ENCODE measurements at places on chromosomes 2 and 18.

GRCh38 chr2:62477573-62477972 lies 28.4 kb downstream of the TMEM17 start:
- DNase-seq: no peak

DNA sequence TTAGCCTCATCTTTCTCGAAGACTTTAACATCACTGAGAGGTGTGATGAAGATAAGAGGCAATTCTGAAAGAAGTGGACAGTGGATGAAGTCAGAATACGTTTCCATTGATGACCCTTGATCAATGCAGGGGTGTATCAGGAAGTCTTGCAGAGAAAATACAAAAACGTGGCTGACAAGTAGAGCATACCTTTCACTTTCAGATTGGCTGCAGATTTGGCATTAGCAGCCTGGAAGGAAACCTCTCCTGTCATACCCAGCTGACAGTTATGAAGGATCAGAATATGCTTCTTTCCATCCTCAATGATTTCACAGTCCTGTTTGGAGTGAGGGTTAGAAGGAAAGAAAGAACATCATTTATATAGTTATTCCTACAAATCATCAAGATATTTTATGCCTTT lies 152.5 kb downstream of the PLEKHA3 start:
- no peak for DNase-seq

DNA sequence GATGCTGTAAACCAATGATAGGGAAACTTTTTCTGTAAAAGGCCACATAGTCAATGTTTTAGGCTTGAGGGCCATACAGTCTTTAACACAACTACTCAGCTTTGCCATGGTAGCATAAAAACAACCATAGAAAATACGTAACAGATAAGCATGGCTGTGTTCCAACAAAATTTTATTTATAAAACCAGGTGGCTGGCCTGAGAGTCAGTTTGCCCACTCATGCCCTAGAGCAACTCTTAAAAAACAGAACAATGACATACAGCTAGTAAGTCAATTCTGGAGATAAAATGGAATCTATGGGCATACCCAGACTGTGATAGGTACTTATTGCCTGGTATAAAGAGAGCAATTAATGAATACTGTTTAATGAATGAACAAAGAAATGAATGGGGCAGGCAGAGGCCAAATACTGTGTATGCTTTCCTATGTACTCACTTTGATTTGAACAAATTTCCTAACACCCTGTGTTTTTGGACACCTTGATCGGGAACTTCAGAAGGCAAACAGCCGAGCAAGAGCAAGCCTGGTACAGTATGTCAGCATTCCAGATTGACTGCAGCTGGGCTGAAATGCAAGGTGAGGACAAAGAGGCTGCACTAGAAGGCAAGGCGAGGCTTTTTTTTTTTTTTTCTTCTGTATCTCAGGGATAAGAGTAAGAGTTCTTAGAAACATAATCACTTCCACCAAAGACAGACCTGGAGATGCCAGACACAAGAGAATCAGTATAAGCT lies 315.3 kb downstream of the CLIP4 start:
- no peak for DNase-seq

DNA sequence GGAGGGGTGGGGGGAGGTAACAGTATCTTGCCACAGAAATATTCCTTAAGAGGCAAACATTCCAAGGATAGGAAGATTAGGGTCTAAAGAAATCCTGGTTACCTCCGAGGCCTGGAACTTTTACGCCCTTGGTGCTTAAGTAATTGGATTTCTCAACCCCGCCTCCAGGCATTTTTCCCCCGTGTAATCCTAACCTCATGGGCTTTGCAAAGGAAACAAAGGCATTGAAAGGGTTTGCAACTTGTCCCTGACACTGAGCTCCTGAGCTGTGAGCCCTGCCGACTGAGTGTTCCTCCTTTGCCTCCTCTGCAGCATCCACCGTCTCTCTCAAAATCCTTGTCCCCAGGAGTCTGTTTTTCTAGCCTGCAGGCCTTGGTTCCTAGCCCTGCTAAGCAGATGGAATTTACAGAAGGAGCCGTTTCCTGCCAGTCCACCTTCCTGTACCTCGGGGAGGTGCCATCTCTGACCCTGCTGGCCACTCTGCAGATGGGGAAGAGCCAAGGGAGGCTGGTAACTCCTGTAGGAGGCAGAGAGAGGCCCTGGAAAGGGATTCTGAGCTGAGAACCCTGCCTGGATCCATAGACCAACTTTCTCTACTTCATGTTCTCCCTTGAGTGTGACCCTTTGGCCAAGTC lies 24.2 kb downstream of the TET3 start:
- no peak for DNase-seq

GRCh38 chr18:29250259-29250658 lies 1073.3 kb upstream of the CDH2 start:
- no peak for DNase-seq

DNA sequence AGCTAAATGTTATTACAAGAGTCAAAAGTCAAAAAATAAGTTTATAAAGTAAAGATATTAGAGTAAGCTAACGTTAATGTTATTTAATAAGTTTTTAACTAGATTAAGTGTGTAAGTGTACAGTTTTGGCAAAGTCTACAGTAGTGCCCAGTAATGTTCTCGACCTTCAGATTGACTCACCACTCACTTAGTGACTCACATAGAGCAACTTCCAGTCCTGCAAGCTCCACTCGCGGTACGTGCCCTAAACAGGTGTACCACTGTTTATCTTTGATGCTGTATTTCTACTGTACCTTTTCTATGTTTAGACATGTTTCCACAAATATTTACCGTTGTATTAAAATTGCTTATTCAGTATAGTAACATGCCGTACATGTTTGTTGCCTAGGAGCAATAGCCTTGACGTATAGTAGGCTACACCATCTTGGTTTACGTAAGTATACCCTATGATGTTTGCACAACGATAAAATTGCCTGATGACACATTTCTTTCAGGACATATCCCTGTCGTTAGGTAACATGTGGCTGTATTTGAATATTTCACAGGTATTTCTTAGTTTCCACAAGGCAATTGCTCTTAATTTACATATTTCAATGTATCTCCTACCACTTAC lies 1641.9 kb upstream of the PIK3C3 start:
- DNase-seq: no peak

DNA sequence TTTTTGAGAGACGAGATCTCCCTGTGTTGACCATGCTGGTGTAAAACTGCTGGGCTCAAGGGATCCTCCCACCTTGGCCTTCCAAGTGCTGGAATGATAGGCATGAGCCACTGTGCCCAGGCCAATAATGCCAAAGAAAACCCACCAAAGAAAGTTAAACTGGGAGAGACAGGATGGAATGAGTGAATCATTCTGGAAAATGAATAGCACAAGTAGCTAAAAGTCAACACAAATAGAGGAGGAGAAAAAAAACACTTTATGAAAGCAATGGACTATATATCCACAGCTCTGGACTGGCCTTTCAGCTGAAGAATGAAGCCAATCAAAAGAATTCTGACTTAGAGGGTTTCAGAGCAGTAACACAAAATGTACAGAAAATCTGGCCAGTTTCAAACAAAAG lies 23.9 kb downstream of the IAH1 start:
- no peak for DNase-seq

GRCh38 chr2:179814050-179814449 lies 47.4 kb downstream of the ZNF385B start:
- DNase-seq: no peak

- DNase-seq: no peak
These were observed 20.2 kb upstream of the DARS1 start for GRCh38 chr2:136005462-136006196.

GRCh38 chr2:128234613-128235012 lies 84.1 kb downstream of the HS6ST1 start:
- no peak for DNase-seq

GRCh38 chr2:75559680-75560021 lies 1.1 kb downstream of the EVA1A start:
- no peak for DNase-seq

DNA sequence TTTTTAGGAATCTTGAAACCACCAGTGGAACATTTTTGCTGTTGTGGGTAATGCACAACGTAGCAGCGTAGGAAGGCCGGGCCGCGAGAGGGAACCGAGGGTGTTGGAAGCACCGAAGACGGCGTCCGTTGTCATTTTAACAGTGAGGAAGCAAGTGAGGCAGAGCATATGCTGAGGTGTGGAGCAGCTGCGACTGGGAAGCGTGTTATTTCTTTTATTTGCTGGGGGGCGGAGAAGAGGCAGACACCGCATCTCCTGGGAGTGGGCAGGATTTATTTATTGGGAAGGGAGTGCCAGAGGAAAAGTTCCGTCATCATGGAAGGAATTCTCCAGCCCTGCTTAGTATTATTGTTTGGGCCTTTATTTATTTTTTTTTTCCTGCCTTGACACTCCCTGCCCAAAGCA lies 232.8 kb downstream of the KLHL29 start:
- no peak for DNase-seq

- no peak for DNase-seq
These were observed 121.8 kb downstream of the MAIP1 start for GRCh38 chr2:200077210-200077650.

DNA sequence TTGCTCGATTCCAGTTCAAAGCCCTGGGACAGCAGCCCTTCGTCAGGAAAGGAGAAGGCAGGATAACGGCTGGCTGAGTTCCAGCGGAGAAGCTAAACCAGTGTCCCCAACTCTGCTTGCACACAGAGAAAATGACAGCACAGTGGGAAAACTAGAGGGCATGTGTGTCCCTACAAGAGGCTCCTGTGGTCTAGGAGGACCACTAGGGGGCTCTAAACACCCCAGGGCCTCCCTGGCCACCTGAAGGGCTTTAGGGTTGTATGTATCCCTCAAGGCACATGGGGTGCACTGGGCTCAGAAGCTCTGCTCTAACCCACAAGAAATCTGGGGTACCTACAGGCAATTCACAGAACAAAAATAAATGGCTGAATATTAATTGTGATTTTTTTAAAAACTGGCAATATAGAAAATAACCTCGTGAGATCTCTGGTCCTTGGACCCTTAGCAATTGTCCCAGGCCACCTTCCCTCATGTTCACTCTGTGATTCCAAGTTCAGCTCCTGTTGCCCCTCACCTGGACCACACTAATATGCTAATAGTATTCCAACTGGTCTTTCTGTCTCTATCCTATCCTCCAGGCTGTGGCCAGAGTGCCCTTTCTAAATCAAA lies 17.5 kb downstream of the STAT1 start:
- DNase-seq: no peak

GRCh38 chr2:65436824-65437221 lies 4.4 kb upstream of the SPRED2 start:
- peak; percentile 40 for DNase-seq

DNA sequence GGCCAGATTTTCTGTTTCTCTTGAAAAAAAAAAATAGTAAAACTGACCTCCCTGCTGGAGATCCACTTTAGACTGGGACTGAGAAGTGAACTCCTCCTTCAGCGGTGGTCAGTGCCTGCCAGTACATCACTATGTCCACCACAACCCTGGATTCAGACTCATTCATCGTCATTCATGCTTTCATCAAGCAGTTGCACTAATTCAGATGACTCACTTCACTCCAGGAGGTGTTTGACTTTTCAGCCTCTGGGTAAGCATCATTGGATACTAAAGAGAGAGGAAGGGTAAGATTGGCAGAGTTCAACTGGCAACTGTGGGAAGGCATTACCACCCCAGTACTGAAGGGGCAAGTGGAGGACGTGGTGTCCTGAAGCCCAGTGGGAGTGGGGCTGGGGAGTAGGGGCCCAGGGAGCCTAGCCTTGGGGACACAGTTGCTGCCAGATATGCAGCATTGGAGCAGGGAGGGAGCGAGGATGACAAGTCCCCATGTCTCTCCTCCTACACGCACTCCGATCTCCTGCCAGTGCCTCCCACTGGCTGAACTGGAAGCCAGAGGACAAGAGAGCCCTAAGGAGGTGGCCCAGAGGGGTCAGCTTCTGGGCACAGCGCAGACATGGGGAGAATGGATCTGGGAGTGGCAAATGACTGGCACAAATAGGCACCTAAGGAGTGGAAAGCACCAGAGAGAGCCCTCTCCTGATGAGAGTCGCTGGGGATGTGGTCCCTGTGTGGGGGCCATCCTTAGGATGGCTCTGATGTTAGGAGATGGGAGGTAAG lies 111.1 kb downstream of the TGFA start:
- DNase-seq: no peak

DNA sequence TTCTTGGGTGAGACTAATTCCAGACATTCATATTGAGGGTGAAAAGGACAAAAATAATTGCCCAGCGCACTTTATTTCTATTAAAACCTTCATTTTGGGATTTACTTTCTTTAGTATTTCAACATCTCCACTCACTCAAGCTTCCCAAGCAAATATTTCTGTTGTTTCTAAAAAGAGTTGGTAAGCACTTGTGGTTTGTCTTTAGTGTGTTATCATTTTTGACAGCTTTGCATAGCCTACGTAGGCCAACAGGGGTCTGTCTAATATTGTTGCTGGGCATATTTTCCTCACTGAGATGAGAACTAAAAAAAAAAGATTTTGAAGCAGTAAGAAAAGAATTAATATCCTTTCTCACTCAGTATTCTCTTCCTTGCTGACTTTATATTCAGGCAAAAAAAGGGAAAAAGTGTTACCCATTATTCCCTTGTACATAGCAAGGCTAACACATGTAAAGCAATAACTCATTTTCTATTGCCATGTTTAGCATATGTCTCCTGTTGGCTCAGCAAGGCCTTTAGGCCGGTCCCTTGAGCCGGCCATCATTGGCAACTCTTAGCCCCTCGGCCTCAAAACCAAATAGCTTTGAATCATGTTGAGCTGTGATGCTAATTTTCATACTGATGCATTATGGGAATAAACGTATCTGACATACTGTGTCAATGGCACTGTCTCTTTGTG lies 494.2 kb downstream of the ARHGAP15 start:
- DNase-seq: no peak

All from stimulated activated CD4-positive, alpha-beta T cell treated with anti-CD3 and anti-CD28 coated beads, Interleukin-2, amount 100 ng/mL, for 48 hours (primary cell).